ENCODE measurements at places on chromosomes 6 and 20.

GRCh38 chr20:62832212-62832922 is 15.5 kb downstream of the COL9A3 start:
- no peak for DNase-seq

DNA sequence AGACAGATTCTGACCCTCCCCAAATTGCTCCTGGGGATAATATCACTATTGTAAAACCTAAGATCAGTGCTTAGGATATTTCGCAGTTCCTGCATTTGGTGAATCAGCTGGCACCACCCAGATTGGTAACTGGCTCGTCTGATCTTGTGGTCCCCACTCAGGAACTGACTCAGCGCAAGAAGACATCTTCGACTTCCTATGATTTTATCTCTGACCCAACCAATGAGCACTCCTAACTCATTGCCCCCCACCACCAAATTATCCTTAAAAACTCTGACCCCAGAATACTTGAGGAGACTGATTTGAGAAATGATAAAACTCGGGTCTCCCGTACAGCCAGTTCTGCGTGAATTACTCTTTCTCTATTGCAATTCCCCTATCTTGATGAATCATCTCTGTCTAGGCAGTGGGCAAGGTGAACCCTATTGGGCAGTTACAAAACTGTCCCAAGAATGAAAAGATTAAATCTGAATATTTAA is 55.7 kb upstream of the PRND start:
- DNase-seq, result peak; percentile 40

- DNase-seq, result no peak
Observed at GRCh38 chr6:163892824-163893561, 478.5 kb downstream of the QKI start.

DNA sequence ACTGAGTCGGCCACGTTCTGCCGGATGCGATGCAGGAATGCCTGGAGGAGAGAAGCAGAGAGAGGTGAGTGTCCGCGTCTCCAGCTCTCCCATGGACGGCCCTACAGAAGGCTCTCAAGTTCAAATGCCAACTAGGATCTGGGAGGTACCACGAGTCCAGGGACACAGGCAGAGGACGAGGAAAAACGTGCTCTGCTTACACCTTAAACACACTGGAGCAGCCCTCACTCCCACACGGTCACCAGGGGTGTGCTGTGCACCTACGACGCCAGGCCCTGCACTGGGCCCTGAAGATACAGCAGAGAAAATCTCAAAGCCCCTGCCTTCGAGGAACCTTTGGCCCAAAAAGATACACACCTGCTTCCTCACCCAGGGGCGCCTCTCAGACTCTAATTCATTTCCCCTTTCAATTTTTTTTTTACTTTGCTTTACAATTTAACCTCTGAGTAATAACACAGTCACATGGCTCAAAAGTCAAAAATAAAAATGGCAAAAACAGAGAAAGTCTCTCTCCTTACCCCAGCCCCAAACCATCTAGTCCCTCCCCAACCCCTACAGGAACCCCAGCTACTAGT is 79.9 kb downstream of the PREX1 start:
- no peak for DNase-seq

GRCh38 chr6:114030767-114031166 is 59.8 kb upstream of the HDAC2 start:
- DNase-seq, result no peak

- no peak for DNase-seq
Observed at GRCh38 chr6:81340946-81341345, 411.5 kb downstream of the TENT5A start.

DNA sequence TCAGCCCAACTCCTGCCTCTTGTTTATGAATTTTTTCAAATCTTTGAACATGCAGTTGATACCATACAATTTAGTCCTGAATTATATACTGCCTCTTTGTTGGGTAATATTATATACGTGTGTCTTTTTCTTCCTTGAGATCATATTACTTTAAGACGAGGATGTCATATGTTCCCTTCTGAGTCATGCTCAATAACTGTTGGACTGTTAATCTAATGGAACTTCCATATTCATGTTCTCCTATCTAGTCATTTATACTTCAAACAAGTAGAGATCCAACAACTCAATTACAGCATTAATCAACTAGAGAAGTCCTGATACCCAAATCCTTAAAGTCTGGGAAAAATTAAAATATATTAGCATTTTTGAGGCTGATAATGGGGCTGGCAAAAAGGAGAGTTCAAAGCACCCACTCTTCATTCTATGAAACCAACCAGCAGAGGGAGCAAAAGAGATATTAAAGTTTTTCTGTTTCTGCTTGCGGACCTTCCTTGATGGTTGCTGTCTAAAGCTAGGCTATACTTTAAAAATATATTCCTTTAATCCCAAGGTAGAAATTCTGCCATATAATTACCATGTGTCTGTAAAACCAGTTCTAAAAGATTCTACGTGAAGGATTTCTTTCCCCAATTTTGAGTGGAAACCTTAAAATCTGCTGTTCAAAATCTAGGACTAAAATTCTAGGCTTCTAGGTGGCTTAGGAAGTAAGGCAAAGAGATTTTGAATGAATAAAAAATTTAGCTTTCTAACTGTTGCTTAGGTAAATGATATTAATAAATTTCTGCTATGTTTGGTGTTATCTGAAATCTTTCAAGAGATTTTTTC is 498.9 kb downstream of the BCKDHB start:
- no peak for DNase-seq

DNA sequence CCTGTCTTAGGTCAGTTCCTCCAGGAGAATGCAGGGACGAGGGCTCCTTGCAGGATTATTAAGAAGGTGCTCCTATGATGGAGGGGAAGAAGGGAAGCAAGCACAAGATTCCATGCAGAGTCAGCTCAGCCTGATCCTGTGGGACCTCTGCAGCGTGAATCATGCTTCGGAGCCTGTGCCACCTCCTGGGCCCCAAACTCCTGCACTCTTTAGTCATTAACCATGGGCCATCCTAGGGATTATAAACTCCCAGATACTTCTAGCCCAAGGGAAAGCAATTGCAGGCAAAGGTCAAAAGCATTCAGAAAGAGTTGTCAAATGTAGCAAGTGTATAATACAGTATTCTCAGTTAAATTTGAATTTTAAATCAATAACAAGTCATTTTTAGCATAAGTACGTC is 208.7 kb upstream of the PMEPA1 start:
- DNase-seq, result no peak

DNA sequence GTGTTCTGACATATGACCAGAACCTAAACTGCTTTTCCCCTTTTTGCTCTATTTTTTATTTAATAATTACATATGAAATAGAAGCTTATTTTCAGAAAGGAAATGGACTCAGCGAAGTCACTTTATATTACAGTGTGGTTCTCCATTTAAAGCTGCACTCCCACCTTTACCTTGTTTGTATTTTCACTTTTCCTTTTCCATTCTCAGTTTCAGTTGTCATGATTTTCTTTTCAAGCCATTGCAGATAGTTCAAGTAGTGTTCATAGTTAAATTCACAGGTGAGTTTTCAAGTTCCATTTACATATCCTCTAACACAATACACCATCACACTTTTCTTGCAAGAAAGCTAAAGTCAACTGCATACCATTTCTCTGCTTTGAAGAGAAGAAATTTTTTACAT is 400.2 kb downstream of the HACE1 start:
- no peak for DNase-seq

- no peak for DNase-seq
Observed at GRCh38 chr6:156687789-156688619, 89.2 kb upstream of the ARID1B start.

- no peak for DNase-seq
Observed at GRCh38 chr6:90471263-90471662, 115.6 kb downstream of the MAP3K7 start.

GRCh38 chr20:42549496-42549895 is 640.2 kb downstream of the PTPRT start:
- DNase-seq, result no peak

GRCh38 chr6:142612956-142613355 is 311.1 kb downstream of the ADGRG6 start:
- no peak for DNase-seq

GRCh38 chr20:18783385-18783959 is 30.1 kb upstream of the SCP2D1 start:
- DNase-seq, result no peak

DNA sequence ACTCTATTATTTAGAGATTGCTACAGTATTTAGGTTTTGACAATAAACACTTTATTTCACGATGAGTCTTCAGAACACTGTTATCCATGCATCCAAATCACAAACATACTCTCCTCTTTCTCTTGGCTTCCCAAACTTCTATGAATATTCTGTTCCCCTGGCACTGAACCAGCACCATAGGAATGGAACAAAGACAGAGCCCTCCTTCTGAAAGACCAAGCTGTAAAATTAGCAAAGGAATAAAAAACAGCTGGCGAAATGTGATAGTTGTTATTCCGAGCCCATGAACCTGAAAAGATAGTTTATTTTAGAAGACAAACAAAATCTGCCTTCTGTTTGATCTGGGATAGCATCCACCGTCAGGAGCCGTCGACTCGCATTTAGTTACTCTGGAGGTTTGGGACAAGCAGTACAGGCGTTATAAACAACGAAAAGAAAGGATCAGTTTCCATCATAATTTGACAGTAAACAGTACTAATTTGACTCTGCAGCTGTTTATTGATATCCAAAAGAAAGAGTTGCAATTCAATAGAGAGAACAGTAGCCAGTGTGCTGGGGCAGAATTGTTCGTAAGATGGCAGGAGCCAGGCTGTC is 161.4 kb downstream of the CLIC5 start:
- DNase-seq, result no peak

- DNase-seq, result no peak
Observed at GRCh38 chr6:14537030-14537429, 419.5 kb downstream of the CD83 start.

DNA sequence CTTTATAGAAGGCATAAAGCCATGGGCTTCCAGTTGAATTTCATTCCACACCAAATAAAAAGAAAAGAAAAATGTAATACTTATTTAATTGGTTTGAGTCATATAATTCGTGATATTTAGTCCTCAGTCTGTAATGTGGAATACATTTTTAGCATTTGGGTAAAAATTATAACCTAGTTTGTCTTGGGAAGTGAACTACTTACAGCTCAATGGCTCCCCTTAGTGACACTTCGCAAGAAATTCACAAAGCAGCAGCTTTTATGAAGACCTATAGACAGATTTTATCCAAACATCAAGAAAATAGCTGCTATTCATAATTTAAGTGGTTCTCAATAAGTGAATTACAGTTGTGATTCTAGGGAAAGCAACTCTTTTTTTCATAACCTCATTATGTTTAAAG is 72.1 kb downstream of the RSPO3 start:
- DNase-seq, result no peak

- no peak for DNase-seq
Observed at GRCh38 chr6:139019722-139020121, 8.8 kb upstream of the ABRACL start.

DNA sequence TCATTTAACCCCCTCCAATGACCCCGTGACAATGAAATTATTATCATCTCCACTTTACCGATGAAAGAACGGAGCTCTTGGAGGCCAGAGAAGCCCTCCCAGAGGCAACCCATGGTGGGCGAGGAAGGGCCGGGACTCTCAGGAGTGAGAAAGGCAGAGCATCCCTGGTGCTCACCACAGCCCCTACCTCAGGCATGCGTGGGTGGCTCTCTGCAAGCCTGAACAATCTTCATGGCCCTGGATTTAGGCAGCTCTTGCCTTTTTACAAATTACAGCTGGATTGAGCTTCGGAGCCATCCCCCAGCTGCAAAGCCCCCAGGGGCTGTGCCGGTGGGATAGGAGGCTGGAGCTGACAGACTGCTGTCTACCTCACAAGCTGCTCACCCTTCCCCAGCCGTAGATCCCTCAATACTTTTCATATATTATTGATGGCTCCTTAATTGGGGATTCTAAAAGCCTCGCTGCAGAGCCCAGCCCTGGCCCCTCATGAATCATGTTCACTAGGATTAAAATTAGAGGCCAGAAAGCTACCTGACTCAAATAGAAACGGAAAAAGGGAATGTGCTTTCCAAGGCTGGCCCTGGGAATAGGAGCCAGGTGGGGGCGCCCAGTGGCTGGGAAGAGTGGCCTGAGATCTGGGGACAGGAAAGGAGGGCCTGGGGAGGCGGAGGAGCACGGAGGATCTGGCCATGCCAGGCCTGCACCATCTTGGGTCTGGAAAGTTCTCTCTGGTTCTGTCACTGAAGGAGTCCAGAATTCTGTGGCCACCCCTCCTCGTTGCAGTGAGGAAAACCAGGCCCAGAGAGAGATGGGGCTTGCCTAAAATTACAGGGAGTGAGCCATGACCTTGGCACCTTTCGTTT is 29.1 kb downstream of the CPNE5 start:
- DNase-seq, result no peak

DNA sequence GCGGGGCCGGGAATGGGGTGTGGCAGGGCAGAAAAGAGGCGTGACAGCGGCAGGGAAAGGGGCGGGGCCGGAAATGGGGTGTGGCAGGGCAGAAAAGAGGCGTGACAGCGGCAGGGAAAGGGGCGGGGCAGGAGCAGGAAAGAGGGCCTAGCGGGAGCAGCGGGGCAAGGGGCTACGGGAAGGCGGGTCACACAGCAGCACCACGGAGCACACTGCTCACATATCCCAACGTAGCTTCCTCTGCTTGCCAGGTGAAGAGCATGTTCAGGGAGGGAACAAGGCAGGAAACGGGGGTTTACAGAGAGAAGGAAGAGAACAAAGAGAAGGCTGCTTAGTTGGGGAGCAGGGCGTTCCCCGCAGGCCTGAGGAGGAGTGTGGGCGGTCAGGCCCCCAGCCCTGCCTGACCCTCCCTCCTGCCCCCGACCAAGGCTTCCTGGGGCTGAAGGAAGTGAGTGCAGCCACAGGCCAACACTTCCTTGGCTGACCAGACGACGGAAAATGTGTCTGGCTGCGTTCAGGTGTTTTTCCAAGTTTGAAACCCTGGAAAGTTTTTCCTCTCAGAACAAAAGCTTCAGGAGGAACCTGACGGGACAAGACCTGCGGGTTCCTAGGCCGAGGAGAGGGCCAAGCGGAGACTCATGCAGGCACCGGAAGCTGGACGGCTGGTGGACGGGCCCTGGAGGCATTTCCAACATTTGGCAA is 13.8 kb downstream of the UCKL1 start:
- DNase-seq, result peak; percentile 40

GRCh38 chr6:42049116-42049809 is 1.1 kb upstream of the TAF8 start:
- no peak for DNase-seq

GRCh38 chr6:74057326-74057725 is 361.3 kb downstream of the CD109 start:
- DNase-seq, result no peak

DNA sequence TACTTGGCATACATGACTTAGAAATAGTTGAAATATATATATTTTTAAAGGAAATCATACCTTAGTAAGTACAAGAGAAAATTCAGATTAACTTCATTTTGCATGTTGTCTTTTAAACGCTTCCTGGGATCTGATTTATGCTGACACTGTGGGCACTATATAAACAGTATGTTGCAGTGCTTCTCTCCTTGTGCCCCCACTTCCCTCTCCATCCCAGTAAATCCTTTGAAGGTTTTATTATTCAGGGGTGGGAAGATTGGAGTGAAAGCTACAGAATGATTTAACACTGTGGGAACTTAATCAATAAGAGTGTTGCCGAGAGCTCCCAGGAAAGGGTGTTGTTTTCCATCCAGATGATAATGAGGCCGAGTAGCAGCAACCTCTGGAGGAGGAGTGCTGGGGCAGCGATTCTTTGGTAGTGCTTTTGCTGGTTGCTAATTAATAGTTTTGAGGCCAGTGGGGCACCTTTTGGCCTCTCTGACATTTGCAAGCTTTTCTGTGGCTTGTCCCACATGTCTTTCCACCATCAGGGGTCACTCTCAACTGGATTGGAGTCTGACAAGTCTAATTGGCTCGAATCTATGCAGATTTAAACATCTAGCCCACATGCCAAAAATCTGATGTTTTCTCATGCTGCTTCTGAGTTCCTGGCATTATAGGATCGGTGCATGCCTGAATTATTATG is 183.0 kb upstream of the MMS22L start:
- DNase-seq, result no peak

Measured in activated CD4-positive, alpha-beta T cell treated with anti-CD3 and anti-CD28 coated beads, Interleukin-2, amount 50 U/mL, for 1 hour (primary cell).